Activated CD8-positive, alpha-beta T cell treated with anti-CD3 and anti-CD28 coated beads for 36 hours (primary cell): ENCODE measurements at places on chromosomes 12 and 14. TPM values are rescaled to one million over a fixed set of nuclear protein-coding genes. Genes with fewer than 3 reads are reported as not detected.

DNA sequence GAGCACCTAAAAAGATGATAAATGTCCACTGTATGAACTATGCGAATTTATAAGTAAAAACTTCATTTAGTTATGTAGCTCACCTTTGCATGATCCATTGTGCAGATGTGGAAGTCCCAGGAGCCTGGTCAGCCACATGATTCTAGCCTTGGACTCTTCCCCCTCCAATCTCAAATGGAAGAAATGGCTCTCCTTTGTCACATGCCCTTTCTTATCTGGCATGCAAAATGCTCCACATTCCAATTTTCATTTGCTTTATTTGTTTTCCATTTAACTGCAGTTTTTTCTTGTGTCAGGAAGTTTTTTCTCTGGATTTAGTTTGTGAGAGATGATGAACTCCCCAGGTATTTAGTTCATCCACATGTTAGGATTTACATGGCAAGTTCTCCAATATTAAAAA is 73.8 kb downstream of the DYRK2 start:
- no peaks in the 10 kb centered on the region for H3K36me3 ChIP-seq
- no peak overlapping the region for H3K27ac ChIP-seq
- peaks cover 2% of the 10 kb centered on the region for H3K27me3 ChIP-seq
- DNase-seq, result no peak

DNA sequence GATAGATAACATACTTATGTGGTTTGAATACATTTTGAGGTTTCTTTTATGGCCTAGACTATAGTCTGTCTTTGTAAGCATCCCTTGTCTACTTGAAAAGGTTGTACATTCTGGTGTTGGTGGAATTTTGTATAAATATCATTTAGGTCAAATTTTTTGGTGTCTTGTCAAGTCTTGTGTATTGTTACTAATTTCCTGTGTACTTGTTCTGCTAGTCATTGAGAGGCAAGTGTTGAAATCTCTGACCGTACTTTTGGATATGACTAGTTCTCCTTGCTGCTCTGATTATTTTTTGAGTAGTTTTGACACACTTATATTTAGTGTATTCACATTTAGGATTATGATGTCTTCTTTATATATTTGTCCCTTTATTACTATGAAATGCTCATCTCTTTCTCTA is 219.6 kb downstream of the CCDC91 start:
- DNase-seq, result no peak
- H3K4me3 ChIP-seq, result no peak overlapping the region
- H3K4me1 ChIP-seq, result peaks cover 9% of the 10 kb centered on the region
- H3K36me3 ChIP-seq, result peaks cover 28% of the 10 kb centered on the region
- no peaks in the 10 kb centered on the region for H3K27me3 ChIP-seq

GRCh38 chr12:101780599-101780998 is 41.3 kb upstream of the SYCP3 start:
- no peak for DNase-seq
- no peaks in the 10 kb centered on the region for H3K27me3 ChIP-seq
- H3K4me3 ChIP-seq, result no peak overlapping the region
- peak overlapping the region; percentile 73 for H3K27ac ChIP-seq
- peaks cover 40% of the 10 kb centered on the region for H3K36me3 ChIP-seq

Gene RNASE7
- total RNA-seq, result not detected

DNA sequence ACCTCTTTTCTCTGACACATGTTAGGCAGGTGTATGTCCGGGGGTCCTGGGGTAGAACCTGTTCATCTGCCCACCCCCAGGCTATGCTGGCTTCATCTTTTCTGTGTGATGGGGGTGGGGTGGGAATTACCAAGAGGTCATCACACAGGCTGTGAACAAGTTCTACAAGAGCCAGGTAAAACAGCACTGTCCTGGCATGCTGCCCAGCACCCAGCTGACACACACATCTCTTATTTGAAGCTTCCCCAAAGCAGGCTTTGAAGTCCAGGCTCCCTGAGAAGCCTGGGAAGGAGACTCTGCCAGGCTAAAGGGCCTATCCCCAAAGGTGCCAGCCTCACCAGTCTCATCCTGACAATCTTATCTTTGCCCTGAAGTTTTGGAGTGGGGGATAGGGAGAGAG is 141.1 kb downstream of the ALG10 start:
- no peaks in the 10 kb centered on the region for H3K36me3 ChIP-seq
- no peaks in the 10 kb centered on the region for H3K4me1 ChIP-seq
- H3K4me3 ChIP-seq, result no peak overlapping the region
- no peak overlapping the region for H3K27ac ChIP-seq

GRCh38 chr14:89175881-89176799 is 240.9 kb downstream of the FOXN3 start:
- peaks cover 8% of the 10 kb centered on the region for H3K4me1 ChIP-seq
- H3K27ac ChIP-seq, result no peak overlapping the region
- no peak overlapping the region for H3K4me3 ChIP-seq
- H3K36me3 ChIP-seq, result peaks cover 59% of the 10 kb centered on the region
- no peak for DNase-seq

- DNase-seq, result no peak
- peaks cover 2% of the 10 kb centered on the region for H3K27me3 ChIP-seq
- H3K36me3 ChIP-seq, result no peaks in the 10 kb centered on the region
- no peaks in the 10 kb centered on the region for H3K4me1 ChIP-seq
- no peak overlapping the region for H3K27ac ChIP-seq
Measured at GRCh38 chr12:6250343-6250742, 50.1 kb downstream of the CD9 start.

DNA sequence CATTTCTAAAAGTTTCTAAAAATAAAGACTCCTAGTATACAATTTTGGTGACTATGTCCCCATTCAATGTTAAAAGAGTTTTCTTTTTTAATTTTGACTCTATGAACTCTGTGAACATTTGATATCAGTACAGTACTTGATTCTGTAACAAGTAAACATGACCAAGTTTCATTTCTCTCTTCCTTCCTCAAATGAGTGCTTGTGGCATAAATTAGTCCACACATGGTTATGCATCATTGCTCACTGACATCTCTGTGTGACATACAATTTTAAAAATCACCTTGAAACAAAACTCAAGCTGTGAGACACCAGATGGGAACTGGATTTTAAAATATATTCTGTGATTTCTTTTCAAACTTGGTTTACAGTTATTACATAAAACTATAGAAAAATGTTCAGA is 253.9 kb upstream of the MDGA2 start:
- H3K36me3 ChIP-seq, result no peaks in the 10 kb centered on the region
- DNase-seq, result no peak
- H3K4me1 ChIP-seq, result no peaks in the 10 kb centered on the region

GRCh38 chr14:37711831-37712475 is 116.5 kb downstream of the TTC6 start:
- H3K4me1 ChIP-seq, result no peaks in the 10 kb centered on the region
- no peak for DNase-seq
- H3K27ac ChIP-seq, result no peak overlapping the region
- H3K27me3 ChIP-seq, result no peaks in the 10 kb centered on the region
- no peak overlapping the region for H3K4me3 ChIP-seq
- no peaks in the 10 kb centered on the region for H3K36me3 ChIP-seq

DNA sequence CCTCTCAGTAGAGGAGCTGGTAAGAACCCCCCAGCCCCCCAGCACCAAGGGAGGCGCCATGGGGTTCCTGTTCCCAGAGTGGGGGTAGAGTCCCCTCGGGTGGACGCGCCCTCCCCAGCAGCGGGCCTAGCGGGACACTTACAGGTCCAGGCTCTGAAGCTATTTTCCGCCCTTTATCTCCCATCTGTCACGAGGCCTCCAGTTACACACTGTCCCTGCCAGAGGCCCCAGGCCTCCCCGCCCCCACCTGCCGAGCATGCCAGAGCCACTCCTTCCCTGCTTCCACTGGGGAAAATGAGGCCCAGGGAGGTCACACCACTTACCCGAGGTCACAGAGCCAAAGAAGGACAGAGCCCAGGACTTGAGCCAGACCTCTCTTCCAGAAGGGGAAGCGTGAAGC is 3.1 kb downstream of the C14orf180 start:
- no peak for DNase-seq
- no peaks in the 10 kb centered on the region for H3K4me1 ChIP-seq
- H3K4me3 ChIP-seq, result no peak overlapping the region
- no peaks in the 10 kb centered on the region for H3K36me3 ChIP-seq
- H3K27ac ChIP-seq, result no peak overlapping the region
